ENCODE measurements at places on chromosomes 5 and 9.

DNA sequence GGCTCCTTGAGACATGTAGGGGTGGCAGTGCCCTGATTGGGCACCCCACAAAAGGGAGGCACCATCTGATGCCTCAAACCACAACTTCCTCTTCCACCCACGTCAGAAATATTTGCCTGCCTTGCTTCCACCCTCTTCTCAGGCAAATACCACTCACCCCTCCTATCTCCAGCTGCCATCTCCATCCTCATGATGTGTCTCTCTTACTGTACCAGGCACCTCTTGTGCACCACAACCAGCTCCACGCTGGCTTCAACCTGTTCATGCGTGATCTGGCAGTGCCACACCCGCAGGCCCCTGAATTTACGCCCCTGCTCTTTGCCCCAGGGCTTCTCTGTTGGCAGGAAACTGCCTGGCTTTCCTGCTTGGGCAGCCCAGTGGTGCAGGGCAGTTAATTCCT, 87.8 kb upstream of the HSPA9 start:
- DNase-seq: no peak

DNA sequence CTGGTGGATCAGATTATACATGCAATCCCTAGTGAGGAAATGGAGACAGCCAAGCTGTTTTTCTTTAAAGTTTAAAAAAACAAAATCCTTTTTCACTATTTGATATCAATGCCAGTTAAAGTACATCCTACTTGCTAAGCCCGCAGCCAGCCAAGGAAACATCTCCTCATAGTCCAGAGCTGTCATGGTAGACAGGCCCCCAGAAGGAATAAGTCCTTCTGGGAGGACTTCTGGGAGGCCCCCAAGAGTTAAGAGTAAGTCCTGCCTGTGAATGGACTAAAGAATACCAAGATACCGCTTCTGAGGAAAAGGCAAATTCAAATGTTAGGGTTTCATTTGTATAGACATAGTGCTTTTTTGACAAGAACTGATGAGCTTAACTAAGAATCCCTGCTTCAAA, 38.3 kb downstream of the MOCS2 start:
- no peak for DNase-seq

DNA sequence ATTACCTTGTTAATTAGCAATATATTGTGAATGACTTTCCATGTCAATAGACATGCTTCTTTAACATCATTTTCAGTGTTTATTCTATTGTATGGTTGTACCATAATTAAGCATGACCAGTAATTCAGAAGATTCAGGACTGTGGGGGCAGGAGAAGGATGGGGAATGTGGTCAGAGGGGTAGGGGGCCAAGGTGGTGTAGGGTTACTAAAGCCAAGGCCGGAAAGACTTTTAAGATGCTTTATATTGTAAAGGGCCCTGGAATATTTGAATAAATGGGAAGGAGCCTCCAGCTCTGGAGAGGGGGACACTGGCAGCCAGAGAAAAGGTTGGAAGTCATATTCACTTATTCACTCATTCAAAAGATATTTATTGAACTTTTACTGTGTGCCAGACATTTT, 115.7 kb downstream of the FGF18 start:
- DNase-seq: no peak

GRCh38 chr5:71972777-71973473, 134.3 kb upstream of the MAP1B start:
- no peak for DNase-seq

- no peak for DNase-seq
Observed at GRCh38 chr9:4084435-4084818, 215.4 kb downstream of the GLIS3 start.

DNA sequence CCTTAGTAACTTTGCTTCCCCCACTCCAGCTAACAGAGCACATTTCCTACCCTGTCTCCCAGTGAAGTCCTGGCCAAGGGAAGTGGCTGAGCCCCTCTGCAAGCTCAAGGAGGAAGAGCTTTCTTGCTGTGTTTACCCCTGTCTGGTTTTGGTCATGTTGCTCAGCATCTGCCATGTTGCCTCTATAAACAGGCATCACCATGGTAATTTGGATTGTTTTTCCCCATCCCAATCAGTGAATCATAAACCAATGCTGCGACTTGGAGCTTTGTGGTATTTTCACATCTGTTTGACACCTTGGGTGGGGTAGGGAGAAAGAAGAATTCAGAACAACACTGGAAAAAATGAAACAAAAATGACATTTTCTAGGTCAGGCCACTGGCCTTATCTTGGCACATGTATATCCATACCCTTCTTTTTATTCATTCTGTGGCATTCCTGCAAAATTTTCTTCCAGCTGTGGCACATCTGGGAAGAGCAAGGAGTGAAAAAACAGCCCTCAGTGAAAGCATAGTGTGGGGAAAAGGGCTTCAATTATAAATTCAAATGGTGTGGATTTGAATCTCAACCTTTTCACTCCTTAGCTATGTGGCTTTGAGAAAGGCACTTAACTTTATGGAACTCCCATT, 42.5 kb downstream of the SLIT3 start:
- DNase-seq: no peak

DNA sequence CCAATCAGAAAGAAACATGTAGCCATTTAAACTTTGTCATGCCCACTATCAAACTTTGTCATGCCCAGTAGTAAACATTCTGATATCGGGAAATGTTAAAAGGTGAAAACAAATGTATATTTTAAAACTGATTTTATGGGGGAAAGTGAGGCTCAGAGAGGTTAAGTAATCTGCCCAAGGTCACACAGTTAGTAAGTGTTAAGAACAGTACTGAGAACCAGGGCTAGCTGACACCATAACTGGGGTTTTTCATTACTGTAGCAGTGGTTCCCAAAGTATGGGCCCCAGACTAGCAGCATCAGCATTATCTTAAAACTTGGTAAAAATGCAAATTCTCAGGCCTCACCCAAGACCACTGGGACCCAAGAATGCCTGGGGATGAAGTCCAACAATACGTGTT, 9.9 kb upstream of the FRRS1L start:
- DNase-seq: no peak

DNA sequence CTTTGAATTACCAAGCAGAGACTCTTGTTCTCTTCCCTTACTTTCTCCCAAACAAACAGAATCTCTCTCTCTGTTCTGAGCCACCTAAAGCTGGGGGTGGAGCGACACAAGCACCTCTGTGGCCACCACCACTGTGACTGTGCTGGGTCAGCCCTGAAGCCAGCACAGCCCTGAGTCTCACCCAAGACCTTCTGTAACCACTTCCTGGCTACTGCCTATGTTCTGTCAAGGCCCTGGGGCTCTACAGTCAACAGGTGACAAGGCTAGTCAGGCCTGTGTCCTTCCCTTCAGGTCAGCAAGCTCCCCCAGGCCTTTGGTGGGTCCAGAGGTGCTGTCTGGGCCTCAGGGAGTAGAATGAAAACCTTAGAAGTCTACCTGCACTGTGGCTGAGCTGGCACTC, 26.1 kb upstream of the SLC28A3 start:
- no peak for DNase-seq

- no peak for DNase-seq
Observed at GRCh38 chr9:15249042-15249818, 57.8 kb downstream of the TTC39B start.

Measured in stimulated activated CD8-positive, alpha-beta memory T cell treated with anti-CD3 and anti-CD28 coated beads, Interleukin-4, amount 100 ng/mL, for 4 hours (primary cell).